ENCODE measurements at places on chromosomes 11 and 22. TPM values are rescaled to one million over a fixed set of nuclear protein-coding genes. Genes with fewer than 3 reads are reported as not detected.
A peak's percentile ranks its signal among the peaks of the same experiment; 100 is the strongest.

DNA sequence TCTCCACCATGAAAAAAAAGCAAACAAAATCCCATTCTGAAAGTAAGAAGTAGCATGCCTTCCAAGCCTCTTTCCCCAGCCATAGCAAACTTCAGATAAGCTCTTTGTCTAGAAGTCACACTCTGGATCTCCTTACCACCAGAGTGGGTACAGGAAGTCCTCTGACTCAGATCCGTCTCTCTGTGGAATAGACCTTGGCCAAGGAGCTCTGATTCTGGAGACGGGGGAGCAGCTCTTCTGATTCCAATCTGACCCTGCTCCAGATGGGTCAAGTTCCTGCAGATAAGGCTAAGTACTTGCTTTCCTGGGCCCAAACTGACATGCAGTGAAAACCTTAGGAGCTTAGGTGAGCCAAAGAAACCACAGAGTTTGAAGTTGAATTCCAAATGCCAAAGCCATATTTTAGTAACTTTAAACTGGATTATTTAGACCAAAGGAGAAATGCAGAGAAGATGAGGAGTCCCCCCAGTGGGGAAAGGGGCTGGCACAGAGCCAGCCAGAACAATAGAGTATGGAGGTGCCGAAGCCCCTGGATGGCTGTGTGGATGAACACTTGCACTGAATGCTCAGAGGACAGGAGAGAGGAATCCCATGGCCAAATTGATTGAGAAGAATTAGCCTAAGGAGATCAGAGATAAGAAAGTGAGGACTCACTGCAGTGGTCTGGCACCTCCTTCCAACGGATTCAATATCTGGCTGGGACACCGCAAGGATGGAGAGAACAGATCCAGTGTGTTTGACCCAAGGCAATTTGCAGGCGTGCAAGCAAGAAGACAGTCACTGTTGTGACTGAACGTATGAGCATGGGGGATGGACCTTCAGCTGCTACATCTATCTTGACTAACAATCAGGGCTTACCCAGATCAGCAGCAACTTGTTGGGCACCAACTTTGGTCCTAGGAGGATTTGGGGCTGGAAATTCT lies 54.9 kb downstream of the ENDOD1 start:
- DNase-seq = no peak

DNA sequence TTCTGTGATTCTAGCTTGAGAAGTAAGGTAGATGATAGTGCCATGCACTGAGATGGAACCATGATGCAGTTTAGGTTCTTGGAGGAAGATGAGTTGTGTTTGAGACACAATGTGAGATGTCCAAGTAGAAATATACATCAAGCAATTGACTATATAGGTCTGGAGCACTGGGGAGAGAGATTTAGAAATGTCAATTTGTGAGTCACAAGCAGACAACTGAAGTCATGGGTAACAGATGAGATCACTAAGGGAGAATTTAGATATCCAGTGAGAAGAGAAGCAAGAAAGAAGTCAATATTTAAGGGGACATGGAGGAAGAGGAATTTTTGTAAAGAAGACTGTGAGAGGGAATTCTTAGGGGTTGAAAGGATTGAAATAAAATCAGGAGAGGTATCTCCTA lies 65.1 kb upstream of the RRAS2 start:
- peak; percentile 65 for DNase-seq

DNA sequence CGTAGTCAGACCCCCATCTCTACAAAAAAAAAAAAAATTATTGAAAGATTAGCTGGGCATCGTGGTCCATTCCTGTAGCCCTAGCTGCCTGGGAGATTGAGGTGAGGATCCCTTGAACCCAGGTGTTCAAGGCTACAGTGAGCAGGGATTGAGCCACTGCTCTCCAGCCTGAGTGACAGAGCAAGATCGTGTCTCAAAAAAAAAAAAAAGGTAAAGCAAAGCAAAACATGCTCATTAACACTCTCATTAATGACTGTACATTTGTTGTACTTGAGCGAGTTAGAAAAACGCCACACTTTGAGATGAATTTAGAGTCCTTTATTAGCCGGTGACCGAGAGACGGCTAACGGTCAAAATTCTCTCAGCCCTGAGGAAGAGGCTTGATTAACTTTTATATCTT lies 6.2 kb upstream of the SERHL2 start:
- DNase-seq = no peak

GRCh38 chr22:20180640-20181039 lies 29.8 kb upstream of the CCDC188 start:
- DNase-seq = no peak

DNA sequence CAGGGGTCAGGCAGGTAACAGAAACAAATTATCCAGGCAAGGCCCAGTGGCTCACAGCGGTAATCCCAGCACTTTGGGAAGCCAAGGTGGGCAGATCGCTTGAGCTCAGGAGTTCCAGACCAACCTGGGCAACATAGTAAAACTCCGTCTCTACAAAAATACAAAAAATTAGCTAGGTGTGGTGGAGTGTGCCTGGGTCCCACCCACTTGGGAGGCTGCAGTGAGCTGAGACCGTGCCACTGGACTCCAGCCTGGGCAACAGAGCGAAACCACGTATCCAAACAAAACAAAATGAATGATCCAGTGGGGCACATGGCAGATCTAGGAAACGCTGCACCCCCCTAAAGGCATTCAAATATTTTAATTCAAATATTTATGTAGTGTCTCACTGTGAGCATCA lies 9.9 kb downstream of the NUMA1 start:
- no peak for DNase-seq

DNA sequence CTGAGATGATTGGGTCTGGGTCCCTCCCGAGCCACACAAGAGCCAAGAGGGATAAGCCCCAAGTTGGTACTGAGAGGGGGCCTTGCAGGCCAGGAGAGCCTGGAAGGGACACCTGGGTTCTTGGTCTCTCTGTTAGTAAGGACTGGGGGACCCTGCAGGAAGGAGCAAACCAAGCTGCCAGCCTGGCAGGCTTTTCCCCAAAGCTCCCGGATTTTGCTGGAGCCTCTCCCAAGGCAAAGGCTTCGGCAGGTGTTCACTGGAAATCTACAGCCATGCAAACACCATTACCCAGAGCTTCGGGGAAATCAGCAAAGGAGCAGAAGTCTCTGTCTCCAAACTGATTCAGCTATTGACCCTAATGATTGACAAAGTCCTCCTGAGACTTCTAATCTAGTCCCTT lies 527.9 kb downstream of the BUD13 start:
- DNase-seq = no peak

DNA sequence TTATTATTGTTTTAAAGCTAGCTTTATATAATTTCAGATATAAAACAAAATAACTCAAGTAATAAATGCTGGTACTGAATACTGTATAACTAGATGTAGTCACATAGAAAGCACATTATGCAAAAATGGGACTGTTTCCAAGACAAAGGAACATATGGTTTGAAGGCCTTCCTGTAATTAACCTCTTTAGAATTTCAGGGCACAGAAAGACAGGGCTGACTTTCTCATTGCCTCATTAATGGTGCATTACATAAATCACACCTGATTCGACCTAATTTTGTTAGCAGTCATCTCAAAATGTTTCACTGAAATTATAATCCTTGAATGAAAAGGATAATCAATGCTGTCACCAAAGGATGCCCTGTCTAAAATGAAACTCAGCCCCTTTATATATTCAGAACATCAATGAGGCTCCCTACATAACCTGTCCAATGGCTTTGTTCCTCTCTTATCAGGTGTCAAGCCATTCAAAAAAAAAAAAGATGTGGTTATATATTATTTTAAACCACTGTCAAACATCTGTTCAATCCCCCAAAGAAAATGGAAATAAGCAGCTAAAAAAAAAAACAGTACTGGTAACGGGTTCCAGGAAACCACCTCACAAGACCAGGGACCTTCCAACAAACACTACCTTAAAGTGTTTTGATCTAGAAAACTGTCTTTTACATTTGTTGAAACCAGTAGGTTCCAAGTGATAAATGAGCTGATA lies 77.4 kb downstream of the FAM168A start:
- DNase-seq = no peak

- DNase-seq = no peak
Observed at GRCh38 chr11:78265326-78265725, 76.6 kb downstream of the USP35 start.

DNA sequence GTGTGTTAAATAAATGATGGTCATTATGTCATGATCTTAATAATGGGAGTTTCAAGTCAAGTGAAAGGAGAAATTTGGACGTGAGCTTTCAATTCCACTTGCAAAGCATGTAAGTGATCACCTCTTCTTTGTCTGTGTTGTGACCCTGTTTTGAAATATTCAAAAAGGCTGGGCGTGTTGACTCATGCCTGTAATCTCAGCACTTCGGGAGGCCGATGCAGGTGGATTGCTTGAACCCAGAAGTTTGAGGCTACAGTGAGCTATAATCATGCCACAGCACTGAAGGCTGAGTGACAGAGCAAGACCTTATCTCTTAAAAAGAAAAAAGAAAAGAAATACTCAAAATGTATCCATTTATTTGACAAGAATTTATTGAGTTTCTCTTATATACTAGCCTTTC lies 32.9 kb upstream of the EED start:
- no peak for DNase-seq

DNA sequence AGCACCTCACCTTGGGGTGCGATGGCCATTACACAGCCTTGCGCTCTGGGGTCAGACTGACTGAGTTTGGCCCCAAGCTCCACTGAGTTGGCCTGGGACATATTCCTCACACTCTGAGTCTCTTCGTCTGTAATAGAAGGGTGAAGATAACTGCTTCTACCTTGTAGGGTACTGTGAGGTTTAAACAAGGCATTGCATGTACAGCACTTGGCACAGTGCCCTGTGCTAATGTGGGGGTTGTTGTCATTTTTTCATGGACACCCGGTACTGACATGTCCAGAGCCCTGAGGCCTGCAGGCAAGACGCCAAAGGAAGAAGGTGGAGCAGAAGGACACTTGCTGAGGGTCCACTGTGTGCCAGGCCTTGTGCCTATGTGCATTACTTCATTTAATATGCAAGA lies 50.7 kb downstream of the OTOG start:
- no peak for DNase-seq

DNA sequence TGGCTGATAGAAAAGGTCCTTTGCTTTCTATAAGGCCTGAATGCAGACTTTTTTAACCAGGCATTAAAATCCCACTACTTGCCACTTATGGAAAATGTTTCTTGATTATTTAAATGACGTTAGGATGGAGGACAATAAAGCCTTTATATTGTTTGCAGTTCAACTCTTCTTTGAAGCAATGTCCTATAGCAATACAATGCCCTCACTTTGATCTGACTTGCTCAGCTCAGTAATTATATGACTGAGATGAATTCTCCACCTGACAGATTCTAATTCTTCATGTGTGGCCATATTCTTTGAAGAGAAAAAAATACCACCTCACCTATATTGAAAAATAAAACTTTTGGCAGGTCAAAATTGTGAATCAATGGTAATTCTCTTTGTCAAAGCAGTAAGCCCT lies 182.0 kb upstream of the MTMR2 start:
- DNase-seq = no peak

GRCh38 chr11:11237070-11237832 lies 115.8 kb downstream of the CSNK2A3 start:
- DNase-seq = no peak

- peak; percentile 42 for DNase-seq
Observed at GRCh38 chr11:28799316-28799715, 691.1 kb downstream of the METTL15 start.

DNA sequence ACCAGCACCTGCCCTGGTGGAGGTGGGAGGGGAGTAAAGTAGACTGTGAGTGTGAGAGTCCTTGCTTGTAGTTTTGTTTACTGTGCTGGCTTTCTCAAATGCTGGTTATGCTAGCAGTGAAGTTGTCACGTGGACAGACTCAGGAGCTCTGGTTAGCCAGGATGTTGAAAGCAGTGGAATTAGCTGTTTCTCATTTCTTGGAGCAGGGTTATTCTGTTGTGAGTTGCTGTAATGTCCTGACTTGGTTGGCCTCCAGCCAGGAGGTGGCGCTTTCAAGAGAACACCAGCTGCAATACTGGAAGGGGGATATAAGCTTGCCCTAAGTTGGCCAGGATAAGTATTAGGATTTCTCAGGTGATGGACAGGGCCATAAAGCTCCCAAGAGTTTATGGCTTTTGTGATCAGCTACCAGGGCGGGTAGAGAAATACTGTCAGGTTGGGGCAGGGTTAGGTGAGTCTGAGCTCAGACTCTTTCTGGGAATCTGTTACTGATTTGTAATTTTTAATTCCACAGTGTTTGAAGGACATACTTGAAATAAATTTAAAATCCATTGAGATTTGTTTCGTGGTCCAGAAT lies 13.7 kb downstream of the CYP2D6 start:
- no peak for DNase-seq

DNA sequence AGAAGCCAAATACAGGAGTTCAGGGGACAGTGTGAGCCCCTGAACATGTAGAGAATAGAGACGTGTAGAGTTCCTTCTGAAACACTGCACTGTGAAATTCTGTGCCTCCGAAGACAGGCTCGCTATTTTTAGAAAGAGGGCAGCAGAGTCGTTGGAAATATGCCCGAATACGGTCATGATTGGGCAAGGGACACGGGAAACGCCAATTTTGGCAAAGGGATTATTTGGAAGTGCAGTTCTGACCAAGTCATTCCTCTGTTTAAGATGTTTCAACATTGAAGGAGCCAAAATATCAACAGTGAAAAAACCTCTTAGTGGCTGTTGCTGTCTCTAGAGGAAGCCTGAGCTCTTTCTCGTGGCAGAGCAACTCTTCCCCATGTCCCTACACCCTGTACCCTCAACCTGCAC lies 9.5 kb upstream of the CBX6 start:
- DNase-seq = no peak

- peak; percentile 52 for DNase-seq
Observed at GRCh38 chr11:58075781-58076180, 45.0 kb downstream of the OR6Q1 start.

- DNase-seq = no peak
Observed at GRCh38 chr11:31943056-31943780, 132.1 kb upstream of the PAX6 start.

DNA sequence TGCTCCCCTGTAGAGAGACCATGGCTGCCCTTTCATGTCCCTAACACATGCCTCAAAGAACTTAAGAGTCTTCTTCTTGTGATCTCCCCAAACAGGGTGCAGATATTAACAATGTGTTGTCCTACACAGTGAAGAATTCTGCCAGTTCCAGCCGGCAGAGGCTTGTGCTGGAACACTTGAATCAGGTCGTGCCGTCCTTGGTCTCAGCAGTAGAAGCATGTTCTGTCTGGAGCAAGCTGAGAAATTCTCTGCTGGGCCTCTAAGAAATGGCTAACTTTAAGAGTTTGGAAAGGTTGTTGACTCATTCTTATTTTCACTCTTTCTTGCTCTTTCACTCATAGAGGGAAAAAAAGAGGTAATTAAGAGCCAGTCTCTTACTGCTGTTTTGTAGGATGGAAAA lies 71.1 kb upstream of the SLC25A18 start:
- DNase-seq = no peak

The OR51B2 gene
- not detected for total RNA-seq

The MIOX gene
- total RNA-seq = not detected

The PDGFB gene
- total RNA-seq = 12.8 TPM

The OR52B6 gene
- not detected for total RNA-seq

Data from foreskin keratinocyte (primary cell).